Stimulated activated CD4-positive, alpha-beta T cell treated with anti-CD3 and anti-CD28 coated beads, Interleukin-2, amount 100 ng/mL, for 48 hours (primary cell): ENCODE measurements at places on chromosomes 2 and 18.

DNA sequence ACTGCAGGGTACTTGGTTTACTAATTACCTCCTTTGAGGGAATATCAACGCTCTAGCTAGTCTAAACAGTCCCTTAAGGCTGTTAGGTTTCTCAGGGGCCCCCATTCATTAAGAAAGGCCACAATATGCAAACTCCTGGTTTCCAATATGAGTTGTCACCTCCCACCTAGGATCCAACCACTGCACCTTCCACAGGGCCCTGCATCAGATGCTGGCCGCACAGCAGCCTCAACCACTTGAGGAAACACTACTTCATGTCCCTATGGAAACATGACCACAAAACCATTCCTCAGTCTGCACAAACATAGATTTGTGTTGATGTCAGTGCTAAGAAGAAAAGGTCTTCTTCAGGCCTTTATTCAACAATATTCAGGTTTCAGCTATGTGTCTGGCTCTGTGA, 40.9 kb downstream of the STAT4 start:
- no peak for DNase-seq

- no peak for DNase-seq
Measured at GRCh38 chr2:231720292-231720986, 12.1 kb downstream of the PTMA start.

DNA sequence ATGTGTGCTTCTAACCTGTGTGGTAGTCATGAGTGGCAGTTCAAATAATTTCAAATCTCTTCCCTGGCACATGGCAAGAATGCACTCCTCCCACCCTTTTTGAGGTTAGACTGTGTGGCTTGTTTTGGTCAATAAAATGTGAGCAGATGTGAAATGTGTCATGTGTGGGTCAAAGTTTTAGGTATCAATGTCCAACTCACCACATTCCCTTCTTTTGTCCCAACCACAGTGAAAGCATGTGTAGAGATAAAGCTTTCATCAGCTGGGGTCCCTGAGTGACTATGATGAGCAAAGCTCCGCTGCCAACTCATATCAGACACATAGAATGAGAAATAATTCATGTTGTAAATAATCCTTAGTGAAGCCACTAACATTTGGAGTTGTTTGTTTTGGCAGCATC, 118.2 kb downstream of the PAX3 start:
- no peak for DNase-seq

GRCh38 chr2:22126106-22126505, 1002.3 kb downstream of the TDRD15 start:
- no peak for DNase-seq

GRCh38 chr18:62634458-62634857, 80.9 kb upstream of the PHLPP1 start:
- no peak for DNase-seq

GRCh38 chr2:1238598-1239138, 174.6 kb upstream of the TPO start:
- no peak for DNase-seq

GRCh38 chr2:94871226-94872087, at the start of gene TEKT4:
Gene TEKT4 (plus strand): TSS chr2:94871430. CDS start chr2:94871580, 150 bp downstream.
- no peak for DNase-seq

DNA sequence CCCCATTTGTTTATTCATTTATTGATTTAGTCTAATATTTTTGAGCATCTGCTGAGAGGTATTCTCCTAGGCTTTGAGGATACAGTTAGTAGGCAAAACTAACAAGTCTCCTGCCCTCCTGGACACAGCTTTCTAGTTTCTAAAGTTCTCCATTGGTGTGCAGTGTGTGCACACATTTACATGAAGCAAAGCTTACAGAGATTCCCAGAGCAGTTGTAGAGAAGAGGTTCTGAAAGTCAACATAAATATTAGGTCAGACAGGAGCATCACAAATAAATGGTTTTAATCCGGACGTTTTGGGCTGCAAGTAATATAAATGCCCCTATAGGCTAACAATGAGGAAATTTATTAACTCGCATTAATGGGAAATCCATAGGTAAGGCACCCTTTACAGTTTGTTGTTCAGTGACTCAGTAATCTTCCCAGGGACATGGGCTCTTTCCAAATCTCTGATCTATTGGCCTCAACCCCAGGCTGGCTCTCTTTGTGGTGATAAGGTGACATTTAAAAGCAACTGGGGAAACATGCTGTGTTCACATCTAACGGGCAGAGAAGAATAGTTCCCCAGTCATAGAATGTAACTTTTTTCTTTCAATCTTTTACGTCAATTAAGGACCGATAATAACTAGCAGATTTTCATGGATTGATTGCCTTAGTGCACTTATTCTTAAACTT, 407.2 kb downstream of the PTPRM start:
- no peak for DNase-seq
